Gastrocnemius medialis (tissue), 4 donors: ENCODE measurements at places on chromosomes 2 and 18. TPM values are rescaled to one million over a fixed set of nuclear protein-coding genes. Genes with fewer than 3 reads are reported as not detected.

The SLC30A3 gene
- total RNA-seq, result not detected

The ALLC gene
- total RNA-seq, result not detected

The AKAIN1 gene
- total RNA-seq, result not detected

GRCh38 chr2:118838741-118839455, 8.6 kb downstream of the EN1 start:
- peak; percentile 7 for DNase-seq

- DNase-seq, result no peak
Measured at GRCh38 chr2:8679827-8680731, 1.8 kb upstream of the ID2 start.

DNA sequence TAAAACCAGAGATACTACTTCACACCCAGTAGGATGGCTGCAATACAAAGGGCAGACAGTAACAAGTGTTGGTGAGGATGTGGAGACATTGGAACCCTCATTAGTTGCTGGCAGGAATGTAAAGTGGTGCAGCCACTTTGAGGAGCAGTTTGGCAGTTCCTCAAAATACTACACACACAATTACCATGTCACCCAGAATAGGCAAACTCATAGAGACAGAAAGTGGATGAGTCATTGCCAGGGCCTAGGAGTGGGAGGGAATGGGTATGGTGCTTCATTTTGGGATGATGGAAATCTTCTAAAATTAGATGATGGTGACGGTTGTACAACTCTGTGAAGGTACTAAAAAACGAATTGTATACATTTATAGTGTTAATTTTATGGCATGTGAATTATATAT, 54.8 kb downstream of the ATP9B start:
- DNase-seq, result no peak

DNA sequence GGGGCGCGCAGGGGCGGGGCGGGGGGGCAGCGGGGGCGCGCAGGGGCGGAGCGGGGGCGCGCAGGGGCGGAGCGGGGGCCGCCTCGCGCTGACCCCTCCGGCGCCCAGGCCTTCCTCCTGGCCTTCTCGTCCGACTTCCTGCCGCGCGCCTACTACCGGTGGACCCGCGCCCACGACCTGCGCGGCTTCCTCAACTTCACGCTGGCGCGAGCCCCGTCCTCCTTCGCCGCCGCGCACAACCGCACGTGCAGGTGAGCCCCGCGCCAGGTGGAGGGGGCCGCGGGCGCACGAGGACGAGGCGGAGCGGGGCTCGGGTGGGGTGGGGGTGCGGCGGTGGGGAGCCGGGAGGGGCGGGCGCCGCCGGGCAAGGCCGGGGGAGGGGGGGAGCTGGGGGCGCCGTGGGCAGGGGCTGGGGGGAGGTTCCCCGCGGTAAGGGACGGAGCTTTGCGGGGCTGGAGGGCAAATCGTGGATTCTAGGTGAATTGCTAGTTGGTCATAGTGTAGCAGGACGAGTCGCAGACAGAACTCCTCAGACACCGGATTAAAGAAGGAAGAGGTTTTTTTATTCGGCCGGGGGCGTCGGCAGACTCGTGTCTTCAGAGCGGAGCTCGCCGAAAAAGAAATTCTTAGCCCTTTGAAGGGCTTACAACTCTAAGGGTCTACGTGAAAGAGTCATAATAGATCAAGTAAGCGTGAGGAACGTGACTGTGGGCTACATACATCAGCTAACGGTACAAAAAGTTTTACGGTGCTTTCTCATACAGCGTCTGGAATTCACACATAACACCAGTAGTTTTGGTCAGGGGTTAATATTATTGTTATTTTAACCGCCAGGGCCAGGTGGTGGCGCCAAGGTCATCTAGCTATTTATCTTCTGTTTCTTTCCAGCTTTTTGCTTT, 29.9 kb downstream of the ANO7 start:
- DNase-seq, result no peak

- no peak for DNase-seq
Measured at GRCh38 chr18:43994381-43994780, 686.3 kb upstream of the SETBP1 start.

GRCh38 chr18:62338446-62339105, 13.5 kb downstream of the TNFRSF11A start:
- DNase-seq, result no peak
